ENCODE measurements at places on chromosomes 2 and 18.

DNA sequence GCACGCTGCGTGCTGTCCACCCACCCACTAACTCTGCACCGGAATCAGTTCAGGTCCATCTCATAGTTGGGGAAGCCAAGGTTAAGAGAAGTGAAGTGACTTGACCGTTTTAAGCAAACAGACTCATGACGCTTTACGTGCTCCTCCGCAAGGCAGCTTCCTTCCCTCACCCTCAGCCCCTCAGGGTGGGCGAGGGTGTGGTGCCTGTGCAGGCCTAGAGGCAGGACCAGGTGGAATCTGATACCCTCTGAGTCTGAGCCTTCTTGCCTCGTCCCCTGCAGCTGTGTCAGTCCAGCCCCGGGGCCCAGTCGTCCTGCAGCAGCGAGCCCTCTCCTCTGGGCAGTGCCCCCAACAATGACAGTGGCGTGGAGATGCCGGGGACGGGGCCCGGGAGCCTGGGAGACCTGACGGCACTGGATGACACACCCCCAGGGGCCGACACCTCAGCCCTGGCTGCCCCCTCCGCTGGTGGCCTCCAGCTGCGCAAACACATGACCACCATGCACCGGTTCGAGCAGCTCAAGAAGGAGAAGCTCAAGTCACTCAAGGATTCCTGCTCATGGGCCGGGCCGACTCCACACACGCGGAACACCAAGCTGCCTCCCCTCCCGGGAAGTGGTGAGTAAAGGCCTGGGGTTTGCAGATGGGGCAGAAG, 250.5 kb downstream of the GLI2 start:
- DNase-seq, result no peak

GRCh38 chr2:62042944-62043343, 137.5 kb downstream of the COMMD1 start:
- DNase-seq, result no peak

GRCh38 chr2:105903051-105903674, 158.5 kb downstream of the NCK2 start:
- no peak for DNase-seq

- DNase-seq, result no peak
Measured at GRCh38 chr2:160390544-160391455, 102.8 kb downstream of the RBMS1 start.

- no peak for DNase-seq
Measured at GRCh38 chr2:233802132-233802815, 24.1 kb downstream of the MROH2A start.

DNA sequence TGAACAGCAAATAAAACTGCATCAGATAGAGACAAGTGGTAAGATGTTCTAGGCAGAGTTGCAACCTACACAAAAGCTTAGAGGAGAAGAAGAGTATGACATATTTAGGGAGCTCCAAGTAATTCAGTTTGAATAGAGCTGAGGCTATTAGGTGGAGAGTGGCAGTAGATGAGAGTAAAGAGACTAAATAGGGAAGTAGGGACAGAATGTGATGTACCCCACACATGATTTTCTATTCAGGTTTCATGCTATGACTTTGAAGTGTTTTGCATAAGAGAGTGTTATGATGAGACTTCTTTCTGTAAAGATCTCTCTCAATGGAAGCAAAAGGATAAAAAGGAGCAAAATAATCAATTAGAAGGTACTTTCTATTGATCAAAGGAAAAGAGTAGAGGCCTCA, 206.8 kb upstream of the ERBB4 start:
- no peak for DNase-seq

DNA sequence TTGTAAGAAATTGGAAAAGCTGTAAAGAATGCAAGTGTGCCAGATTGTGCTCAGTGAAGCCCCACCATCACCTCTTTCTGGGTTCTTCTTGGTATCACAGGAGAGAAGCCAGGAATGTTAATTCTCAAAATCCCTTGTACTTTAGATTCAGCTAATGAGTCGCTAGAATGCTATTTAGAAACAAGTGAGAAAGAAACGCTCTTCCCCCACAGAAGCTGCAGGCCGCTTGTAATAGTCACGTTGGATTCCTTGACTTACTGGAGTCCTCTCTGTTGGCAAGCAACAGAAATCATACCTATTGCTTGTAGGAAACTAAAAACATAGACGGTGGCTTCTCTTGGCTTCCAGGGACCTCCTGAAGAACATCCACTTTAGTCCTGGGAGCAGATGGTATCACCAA, 375.6 kb upstream of the LRATD1 start:
- DNase-seq, result no peak

- no peak for DNase-seq
Measured at GRCh38 chr2:231633241-231633976, 40.7 kb downstream of the TEX44 start.

DNA sequence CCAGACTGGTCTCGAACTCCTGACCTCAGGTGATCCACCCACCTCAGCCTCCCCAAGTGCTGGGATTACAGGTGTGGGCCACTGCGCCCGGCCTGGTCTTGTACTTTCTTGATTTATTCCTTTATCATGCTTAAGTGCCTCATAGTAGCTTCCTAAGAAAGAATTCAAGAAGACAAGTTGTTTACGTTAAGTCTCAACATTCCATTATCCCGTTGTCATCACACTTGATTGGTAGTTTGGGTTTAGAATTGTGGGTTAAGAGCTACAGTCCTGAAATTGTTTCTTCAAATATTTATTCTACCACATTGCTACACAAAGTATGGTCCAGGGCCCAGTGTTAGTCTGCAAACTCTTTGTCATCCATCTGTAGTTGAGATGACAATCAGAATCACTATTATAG, 194.0 kb downstream of the VWC2L start:
- no peak for DNase-seq

DNA sequence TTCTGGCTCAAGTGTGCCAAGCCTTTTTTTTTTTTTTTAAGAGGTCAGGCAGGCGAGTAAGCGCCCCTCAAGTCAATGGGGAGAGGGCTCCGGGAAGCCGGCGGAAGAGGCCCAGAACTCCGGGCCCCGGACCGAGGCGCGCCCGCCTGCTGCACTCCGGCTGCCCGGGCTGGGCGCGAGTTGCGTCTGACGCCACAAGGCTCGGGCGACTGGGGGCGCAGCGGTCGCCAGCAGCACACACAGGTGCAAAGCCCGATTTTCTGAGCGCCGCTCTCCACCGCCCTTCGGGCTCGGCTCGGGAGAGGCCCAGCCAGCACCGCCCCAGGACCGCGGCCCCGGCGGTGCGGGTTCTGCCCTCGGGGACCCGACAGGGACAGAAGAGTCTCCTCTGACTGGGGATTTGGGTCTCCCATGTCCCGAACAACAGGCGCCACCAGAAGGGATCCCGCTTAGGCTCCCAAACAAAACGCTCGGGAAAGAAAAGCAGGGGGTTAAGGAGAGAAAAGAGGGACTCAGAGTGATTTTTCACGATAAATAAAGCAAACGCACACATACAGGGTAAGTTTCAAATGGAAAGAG, 787 bp downstream of the ERBB4 start:
- no peak for DNase-seq

DNA sequence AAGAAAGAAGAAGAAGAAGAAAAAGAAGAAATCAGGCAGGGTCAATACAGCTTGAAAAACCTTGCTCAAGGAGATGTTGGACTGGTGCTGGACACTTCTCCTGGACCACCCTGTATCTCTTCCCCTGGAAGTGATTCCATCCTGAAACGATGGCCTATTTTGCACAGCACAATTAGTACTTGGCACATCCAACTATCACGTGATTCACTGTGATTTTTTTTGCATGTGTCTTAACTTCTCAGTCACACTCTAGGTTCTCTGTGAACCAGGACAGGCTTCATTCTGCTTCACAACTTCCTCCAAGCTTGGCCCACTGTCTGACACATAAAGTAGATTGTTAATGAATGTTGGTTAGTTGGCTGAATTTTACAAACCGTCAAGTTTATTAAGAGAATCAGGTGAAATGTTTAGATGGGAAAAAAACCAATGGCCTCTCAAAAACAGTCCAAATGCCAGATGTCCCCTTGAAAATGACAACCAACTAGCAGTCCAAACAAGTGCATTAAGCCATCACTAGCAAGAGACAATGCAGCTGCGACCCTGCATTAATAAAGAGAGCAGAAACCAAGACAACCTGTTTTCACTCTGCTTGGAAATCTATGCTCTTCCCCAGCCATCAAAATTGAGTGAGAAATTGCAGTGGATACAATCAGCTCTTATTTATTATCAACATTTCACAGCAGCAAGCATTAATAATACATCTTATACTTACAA, 300.0 kb upstream of the CHAC2 start:
- no peak for DNase-seq

- DNase-seq, result no peak
Measured at GRCh38 chr18:61608316-61608715, 275.1 kb downstream of the CDH20 start.

DNA sequence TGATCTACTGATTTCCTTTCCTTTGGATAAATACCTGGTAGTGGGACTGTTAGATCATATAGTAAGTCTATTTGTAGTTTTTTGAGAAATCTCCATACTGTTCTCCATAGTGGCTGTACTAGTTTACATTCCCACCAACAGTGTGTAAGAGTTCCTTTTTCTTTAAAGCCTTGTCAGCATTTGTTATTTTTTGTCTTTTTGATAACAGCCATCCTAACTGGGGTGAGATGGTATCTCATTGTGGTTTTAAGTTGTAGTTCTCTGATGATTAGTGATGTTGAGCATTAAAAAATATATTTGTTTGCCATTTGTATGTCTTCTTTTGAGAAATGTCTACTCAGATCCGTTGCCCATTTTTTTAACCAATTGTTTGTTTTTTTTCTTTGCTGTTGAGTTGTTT, 33.9 kb upstream of the EPG5 start:
- no peak for DNase-seq

- no peak for DNase-seq
Measured at GRCh38 chr2:46371854-46372253, 74.6 kb downstream of the EPAS1 start.

DNA sequence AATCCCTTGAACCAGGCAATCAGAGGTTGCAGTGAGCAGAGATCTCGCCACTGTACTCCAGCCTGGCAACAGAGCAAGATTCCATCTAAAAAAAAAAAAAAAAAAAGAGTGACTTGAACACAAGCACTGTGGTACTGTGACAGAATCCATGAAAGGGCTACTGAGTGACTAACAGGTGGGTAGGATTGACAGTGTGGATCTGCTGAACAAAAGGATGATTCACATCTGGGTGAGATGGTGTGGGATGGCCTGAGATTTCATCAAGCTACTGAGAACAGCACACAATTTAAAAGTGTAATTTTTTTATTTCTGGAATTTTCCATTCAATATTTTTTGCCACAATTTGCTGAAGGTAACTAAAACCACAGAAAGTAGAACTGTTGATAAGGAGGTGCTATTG, 13.3 kb upstream of the SP3 start:
- DNase-seq, result no peak

DNA sequence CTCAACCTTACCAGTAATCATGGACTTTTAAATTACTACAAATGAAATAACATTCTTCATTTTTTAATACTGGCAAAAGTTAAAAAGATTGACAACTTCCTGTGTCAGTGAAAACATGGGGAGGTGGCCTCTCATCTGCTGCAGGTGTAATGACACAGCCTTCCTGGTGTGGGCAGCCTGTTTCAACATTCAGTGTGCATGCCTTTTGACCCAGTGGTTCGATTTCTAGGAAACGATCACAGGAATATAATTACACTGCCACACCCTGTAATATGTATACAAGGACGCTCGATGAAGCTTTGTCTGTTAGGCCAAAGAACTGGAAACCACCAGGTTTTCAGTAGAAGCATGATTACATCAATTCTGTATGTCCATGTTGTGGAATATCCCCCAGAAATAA, 68.7 kb downstream of the MTHFD2 start:
- peak; percentile 49 for DNase-seq

DNA sequence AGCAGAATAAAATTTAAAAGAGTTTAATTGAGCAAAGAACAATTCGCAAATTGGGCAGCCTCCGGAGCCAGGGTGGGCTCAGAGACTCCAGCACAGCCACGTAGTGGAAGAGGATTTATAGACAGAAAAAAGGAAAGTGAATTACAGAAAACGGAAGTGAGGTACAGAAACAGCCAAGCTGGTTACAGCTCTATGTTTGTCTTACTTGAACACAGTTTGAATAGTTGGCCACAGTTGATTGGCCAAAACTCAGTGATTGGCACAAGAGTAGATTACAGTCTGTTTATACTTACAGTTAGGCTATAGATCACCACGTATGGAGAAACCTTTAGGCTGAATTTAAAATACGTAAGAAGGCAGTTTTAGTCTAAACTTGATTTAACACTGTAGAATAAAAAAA, 78.8 kb upstream of the NEDD4L start:
- DNase-seq, result no peak

DNA sequence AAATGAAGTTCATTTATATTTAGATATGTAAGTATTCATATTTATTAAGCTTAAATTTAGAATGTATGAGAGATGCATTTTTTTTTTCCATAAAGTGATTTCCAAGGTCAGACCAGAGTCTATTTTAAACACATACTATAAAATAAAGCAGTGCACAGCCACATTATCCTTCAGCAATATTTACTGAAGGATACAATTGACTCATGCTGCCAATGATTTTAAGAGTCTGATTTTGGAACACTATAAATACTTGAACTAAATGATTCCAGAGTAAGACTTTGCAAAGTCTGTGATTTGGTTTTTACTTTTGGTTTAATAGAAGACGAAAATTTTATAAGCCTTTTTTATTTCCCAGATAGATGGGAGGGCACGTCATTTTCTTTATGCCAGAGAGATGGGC, 107.1 kb downstream of the EPHA4 start:
- no peak for DNase-seq

DNA sequence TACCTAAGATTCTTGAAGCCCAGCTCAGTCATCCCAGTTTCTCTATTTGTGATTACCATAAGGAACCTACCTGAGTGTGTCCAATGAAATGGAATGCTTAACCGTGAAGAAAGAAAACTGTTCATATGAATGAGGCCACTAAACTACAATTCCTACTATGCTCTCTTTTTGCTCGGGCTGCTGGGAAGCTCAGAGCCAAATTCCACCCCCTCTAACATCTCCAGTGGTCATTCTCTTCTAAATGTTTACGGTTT, 8.3 kb downstream of the MYCN start:
- DNase-seq, result no peak

DNA sequence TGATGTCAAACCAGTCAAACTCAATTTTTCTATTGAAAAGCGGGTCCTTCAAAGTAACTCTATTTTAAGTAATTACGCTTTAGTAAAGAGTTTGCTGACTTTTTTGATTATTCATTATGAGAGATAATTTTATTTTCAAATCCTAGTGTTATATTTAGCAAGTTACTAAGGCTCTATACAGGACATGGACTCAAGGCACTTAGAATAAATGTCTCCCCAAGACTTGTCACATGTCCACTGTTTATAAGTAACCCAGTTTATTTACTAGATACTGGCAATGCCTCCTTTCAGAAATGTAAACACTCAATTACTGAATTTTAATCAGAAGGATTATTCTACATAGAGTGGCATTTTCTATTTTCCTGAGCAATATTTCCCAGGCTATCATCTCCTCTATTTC, 638.1 kb downstream of the ERBB4 start:
- no peak for DNase-seq

GRCh38 chr2:199344012-199344411, 113.7 kb downstream of the SATB2 start:
- no peak for DNase-seq

DNA sequence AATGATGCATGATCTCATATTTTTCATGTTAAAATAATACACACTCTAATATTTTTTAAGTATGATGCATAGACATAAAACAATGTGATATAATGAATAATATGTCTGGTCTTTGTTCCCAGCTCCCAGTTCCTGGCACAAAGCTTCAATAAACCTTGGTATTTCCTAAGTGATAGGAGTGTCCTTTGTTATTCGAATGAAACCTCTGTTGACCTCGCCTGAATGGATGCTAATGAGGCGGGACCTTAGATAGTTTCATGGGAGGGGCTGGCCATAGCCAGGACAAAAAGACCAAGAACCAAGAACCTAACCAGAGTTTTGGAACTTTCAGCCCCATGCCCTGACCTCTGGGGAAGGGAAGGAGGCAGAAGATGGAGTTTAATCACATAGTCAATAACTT, 257.7 kb upstream of the COPS8 start:
- no peak for DNase-seq

Data from activated gamma-delta T cell treated with Interleukin-2 at 50 U/mL for 16 hours (primary cell).